ENCODE measurements at places on chromosomes 3 and 15.

- no peak for DNase-seq
Measured at GRCh38 chr3:129015388-129016105, 14.4 kb downstream of the EFCC1 start.

- DNase-seq = no peak
Measured at GRCh38 chr3:194760494-194761137, 74.9 kb downstream of the FAM43A start.

DNA sequence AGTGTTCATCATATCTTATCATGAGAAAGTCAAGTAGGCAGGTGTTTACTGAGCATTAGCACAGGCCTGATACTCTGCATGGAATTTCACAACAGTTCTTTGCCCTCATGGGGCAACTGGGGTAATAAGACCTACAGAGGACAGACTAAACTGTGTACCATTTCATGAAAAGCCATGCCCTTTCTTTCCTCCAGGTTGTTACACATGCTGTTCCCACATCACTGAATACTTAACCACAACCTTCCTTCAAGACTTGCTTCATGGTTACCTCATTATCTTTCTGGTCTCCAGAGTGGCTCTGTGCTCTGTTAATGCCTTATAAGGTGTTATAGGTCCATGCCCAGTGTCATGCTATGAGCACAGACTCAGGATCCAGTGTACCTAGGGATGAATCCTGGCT is 28.2 kb upstream of the RSL24D1 start:
- no peak for DNase-seq

- DNase-seq = no peak
Measured at GRCh38 chr15:66704803-66705153, 2.7 kb downstream of the SMAD6 start.

DNA sequence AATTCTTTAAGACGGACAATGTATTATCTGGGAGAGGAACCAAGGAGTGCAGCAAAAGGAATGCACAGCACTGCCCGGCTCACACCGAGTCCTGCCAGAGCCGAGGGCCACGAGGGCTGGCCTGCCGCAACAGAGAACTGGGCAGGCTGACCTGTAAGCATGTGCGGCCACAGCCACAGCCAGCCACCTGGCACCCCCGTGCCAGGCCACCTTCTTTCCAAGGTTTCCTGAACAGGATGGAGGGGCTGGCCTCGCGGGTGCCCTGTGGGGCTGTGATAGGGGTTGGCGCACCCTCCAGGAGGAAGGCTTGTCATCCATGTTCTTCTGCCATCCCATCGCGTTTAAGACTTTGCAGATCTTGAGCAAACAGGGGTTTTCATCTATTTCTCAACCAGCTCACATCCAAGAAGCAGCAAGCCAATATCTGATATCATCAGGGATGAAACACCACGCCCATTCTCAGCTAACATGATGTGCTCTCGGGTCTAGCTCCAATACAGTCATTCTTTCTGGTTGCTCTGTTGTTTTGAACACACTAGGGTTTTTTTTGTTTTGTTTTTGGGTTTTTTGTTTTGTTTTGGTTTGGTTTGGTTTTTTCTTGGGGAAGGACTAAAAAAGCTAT is 10.2 kb downstream of the CA12 start:
- no peak for DNase-seq

- DNase-seq = no peak
Measured at GRCh38 chr3:115272036-115272824, 125.1 kb upstream of the ZBTB20 start.

DNA sequence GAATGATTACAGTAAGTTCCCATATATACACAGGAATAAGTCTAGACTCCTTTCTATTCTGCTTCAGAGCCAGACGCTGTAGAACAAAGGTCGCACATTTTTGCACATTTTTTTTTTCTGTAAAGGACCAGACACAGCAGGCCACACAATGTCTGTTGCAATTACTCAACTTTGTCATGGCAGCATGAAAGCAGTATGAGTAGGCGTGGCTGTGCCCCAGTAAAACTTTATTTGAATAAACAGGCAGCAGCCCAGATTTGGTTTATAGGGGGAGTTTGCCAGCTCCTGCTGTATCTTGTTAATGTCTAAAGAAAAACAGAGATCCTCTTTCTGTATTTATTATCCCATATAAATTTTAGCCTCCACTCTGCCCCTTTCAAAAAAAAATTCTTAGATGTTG is 708.3 kb downstream of the FHIT start:
- DNase-seq = no peak

GRCh38 chr3:1456781-1457311 is 364.0 kb downstream of the CNTN6 start:
- DNase-seq = no peak

DNA sequence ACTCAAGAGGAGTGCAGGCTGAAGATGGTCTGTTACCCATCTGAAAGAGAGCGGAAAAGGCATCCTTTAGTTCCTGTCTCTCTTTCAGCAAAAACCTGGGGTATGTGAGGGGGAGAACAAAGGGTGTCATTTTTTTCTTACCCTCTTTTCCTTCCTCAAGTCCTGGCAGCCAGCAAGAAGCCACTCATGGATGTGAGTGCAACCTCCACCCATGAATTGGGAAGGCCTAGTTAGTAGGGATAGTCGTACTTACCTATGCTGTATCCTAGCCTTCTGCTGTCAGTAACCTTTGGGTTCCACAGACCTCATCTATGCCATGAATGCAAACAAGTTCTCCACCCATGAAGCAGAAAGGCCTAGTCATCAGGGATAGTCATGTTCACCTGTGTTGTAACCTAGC is 472.8 kb downstream of the ZIC1 start:
- no peak for DNase-seq

DNA sequence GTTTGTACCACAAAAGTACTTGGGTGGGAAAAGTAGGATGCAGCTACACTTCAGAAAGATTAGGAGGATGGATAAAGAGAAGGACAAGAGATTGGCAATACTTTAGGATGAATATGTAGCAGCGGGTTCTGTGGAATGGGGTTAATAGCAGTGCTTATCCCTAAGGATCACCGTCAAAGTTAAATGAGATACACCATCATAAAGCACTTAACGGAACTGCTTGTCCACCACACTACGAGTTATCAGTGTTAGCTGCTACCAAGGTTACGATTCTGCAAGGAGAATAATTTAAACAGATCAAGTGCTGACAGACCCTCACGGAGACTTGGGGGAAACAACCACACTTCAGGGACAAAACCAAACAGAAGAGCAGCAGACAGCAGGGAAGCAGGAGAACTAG is 963 bp downstream of the SHQ1 start:
- DNase-seq = no peak

DNA sequence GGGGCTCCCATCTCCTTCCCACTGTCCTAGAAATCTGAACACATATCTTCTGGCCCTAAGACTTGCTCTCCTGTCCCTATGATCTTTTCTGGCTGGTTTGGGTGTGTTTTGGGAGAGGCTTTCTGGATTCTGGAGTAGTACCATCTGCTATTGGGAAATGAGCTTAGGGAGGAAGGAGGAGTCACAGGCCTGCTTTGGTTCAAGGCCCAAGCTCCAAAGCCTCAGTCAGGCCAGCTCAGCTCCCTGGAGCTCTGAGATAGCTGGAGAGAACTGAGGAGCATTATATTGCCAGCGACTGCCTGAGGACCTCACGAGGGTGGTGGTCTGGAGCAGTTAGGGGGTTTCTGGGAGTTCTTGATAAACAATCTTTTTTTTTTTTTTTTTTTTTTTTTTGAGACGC is 18.7 kb downstream of the RASGRF1 start:
- DNase-seq = no peak

GRCh38 chr3:183468424-183468823 is 40.0 kb upstream of the MCF2L2 start:
- no peak for DNase-seq

DNA sequence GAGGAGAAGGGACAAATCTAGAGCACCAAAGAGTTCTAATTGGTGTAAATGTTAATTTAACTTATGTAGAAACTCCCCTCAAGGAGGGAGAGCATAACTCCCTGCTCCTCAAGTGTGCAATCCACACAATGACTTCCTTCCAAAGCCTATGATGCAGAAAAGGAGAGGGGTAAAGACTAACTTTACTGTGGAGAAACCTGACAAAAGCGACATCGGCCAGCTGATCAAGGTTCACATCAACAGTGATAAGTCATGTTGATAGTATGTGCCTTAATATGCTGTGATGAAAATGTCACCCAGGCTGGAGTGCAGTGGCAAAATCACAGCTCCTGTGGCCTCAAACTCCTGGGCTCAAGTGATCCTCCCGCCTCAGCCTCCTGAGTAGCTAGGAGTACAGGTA is 76.5 kb downstream of the TFDP2 start:
- DNase-seq = no peak

- DNase-seq = no peak
Measured at GRCh38 chr15:53454843-53455721, 304.4 kb downstream of the WDR72 start.

GRCh38 chr3:178562143-178562946 is 26.1 kb downstream of the KCNMB2 start:
- no peak for DNase-seq

GRCh38 chr3:61530355-61530754 is 31.0 kb upstream of the PTPRG start:
- DNase-seq = no peak

DNA sequence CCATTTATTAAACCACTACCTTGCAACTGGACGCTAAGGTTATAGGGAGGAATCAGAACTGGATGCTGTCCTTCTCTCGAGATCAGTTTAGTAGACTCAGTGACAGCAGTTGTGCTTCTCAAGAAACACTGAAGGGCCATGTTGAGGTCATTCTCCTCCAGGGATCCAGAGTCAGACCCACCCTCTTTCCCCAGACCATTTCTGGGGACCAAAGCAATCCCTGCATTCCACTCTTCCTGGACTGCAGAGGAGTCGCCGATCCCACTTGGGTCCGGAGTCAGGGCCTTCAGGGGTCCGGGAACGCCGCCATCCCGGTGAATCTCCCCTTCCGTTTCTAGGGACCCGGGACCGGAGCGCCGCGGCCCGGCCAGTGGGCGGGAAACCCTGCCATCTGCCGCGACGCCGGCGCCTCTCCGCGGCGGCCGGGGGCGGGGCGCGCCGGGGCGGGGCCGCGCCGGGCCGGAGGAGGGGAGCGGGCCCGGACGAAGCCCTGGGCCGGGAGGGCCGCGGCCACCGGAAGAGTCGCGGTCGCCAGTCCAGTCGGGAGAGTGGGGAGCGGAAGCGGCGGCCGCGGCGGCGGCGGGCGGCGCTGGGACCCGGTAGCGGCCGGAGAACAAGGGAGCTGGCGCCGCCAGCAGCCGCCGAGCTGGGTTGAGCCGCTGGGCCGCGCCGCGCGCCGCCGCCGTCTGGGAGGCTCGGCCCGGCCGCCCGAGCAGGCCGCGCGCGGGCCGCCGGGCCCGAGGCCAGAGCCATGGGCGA is at the start of gene DVL3:
DVL3 (plus strand) TSS at position 493 of the 759 bp plus-strand sequence; CDS start at position 752, 259 bp downstream.
- DNase-seq = no peak

GRCh38 chr3:89649431-89649830 is 542.0 kb downstream of the EPHA3 start:
- no peak for DNase-seq

DNA sequence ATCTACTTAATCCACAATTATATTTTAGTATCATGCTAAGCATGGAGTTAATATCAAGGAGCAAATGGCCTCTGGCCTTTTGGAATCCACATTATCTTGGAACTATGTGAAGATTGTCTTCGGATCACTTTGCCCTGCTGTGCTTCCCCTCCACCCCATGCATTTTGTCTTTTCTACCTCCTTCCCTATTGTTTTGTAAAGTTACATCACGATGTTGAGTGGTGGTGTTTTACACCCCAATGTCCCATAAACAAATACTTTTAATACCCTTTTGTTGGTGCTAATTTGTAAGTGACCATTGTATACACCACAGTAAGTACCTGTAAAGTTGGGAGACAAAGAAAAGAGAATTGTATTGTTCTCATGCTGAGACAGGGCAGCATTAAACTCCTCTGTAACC is 258.4 kb upstream of the ZNF717 start:
- DNase-seq = no peak

- no peak for DNase-seq
Measured at GRCh38 chr15:57537072-57537471, 54.6 kb upstream of the MYZAP start.

DNA sequence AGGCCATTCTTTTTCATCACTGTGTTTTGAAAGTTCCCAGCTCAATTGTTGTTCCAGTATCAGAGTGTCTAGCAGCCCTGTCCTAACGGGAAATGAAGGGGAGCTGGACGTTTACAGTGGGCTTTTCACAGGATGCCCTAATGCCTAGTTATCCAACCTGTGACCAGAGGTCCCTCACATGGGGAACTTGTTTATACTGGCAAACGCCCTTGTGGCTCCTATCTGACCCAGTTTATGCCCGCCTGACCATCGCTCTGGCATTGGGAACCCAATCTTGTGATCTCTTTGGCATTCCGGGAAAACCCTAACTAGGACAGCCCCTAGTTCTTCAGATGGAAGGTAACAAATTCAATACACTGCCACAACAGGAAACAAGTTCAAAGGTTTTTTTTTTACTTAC is 14.5 kb upstream of the MYRIP start:
- no peak for DNase-seq

DNA sequence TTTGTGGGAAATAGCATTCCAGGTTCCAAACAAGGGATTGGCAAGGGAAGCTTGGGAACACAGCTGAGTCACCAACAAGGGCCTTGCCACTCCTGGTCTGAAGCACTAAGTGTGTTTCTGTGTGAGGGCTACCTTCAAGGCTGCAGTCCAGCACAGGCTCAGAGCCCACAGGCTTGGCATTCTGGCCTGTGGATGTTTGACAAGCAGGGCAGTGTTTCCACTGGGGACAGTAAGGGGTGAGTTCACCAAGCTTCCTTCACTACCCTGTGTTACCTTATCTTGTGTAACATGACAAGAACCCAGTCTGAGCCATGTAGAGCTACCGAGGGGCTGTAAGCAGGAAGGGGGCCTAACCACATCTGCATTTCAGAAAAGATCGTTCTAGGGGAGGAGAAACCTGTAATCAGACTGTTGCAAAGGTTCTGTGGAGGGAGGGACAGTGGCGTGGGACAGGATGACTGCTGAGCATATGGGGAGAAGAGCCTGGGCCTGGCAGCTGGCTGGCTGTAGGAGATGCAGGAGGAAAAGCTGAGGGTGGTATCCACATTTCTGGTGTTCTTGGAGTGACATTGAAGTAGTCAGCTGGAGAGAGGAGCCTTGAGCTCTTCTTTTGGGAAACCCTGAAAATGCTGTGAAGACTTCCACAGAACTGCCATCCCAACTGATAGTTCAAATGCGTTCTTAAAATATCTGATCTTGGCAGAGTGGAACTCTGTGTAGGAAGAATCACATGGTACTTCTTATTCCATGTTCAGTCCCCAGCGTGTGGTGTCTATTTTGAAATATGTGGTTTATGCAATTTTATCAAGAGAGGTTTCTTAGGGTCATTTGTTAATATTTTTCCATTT is 61.3 kb downstream of the CTDSPL start:
- no peak for DNase-seq

DNA sequence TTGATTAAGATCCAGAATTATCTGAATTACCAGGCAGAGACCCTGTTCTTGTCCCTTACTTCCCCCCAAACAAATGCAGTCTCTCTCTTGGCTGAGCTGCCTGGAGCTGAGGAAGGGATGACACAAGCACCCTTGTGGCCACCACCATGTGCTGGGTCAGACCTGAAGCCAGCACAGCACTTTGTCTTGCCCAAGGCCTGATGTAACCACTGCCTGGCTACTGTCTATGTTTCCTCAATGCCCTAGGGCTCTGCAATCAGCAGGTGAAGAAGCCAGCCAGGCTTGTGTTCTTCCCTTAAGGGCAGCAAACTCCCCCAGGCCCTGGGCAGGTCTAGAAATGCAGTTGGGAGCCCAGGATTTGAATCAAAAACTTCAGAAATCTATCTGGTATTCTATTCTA is 15.8 kb upstream of the CASR start:
- no peak for DNase-seq
